Motor neuron (in vitro differentiated cells): ENCODE measurements at places on chromosomes 12 and 14. TPM values are rescaled to one million over a fixed set of nuclear protein-coding genes. Genes with fewer than 3 reads are reported as not detected.
A peak's percentile ranks its signal among the peaks of the same experiment; 100 is the strongest.

GRCh38 chr14:80576401-80576800 lies 365.1 kb upstream of the DIO2 start:
- no peak for ATAC-seq

- peak; percentile 94 for ATAC-seq
These were observed 8.6 kb downstream of the TC2N start for GRCh38 chr14:91858536-91859275.

GRCh38 chr12:11651785-11652184 lies 2.3 kb downstream of the ETV6 start:
- ATAC-seq, result no peak

DNA sequence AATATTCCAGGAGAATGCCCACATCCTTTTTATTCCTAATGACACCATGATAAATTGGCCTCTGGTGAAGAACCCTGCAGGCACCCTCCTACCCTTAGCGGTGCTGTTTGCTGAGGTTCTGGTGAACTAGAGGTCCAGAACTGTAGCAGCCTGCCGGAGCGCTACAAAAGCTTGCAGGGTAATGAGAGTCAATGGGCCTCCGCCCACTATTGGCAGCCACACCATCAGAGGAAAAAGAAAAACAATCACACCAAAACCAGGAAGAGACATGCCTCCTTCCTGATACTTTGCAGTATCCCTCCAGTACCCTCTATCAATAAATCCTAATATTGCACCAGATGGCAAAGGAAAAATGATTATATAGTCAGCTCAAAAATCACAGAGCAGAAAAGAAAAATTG lies 142.9 kb downstream of the SPTSSA start:
- ATAC-seq, result no peak

GRCh38 chr14:34851395-34851794 lies 23.8 kb downstream of the BAZ1A start:
- ATAC-seq, result no peak

DNA sequence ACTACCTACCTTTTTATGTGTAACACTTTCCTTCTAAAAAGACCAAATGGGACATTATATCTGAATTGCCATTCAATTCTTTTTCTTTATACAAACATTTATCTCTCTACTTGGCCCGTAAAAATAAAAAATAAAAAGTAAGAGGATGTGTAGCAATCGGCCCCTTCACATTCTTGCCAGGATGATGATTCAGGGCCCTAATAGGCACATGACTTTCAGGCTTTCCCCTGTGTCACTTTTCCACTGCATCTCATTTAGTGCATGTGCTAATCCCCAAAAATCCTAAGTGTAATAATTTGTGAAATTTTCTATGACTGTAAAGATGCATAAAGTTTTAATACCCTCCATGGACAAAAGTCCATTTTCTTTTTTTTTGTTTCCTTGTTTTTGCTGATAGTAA lies 23.0 kb upstream of the ATP2B1 start:
- ATAC-seq, result peak; percentile 79

DNA sequence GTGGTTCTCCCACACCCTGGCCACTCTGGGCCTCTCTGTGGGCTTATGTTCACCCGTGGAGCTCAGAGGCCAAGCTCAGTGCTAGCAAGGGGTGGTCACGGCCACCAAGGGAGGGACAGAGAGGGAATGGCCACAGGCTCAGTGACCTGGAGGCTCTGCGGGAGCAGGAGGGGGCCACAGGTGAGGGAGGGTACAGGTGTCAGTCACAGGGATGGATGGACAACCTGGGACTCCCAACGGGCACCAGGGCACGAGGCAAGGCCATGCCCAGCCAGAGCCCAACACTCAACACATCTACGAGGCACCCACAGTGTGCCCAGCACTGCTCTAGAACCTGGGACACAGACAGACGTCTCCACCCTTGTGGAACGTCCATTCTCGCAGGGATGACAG lies 11.3 kb downstream of the NCOR2 start:
- no peak for ATAC-seq

Gene BATF
- total RNA-seq, result not detected in 2 replicates

Gene TAS2R7
- total RNA-seq, result 0.83 TPM in 1 of 2 replicates, not detected in the other

Gene FGF6
- total RNA-seq, result 1.4 TPM in 1 of 2 replicates, not detected in the other

Gene CDH24
- 7.2 and 7.5 TPM in 2 replicates for total RNA-seq

Gene IFNG-AS1
- total RNA-seq, result 0.08 and 0.18 TPM in 2 replicates
